BE2C (cell line): ENCODE measurements at places on chromosomes 5 and 9.

GRCh38 chr5:58072300-58072965 is 387.5 kb downstream of the PLK2 start:
- DNase-seq: no peak

DNA sequence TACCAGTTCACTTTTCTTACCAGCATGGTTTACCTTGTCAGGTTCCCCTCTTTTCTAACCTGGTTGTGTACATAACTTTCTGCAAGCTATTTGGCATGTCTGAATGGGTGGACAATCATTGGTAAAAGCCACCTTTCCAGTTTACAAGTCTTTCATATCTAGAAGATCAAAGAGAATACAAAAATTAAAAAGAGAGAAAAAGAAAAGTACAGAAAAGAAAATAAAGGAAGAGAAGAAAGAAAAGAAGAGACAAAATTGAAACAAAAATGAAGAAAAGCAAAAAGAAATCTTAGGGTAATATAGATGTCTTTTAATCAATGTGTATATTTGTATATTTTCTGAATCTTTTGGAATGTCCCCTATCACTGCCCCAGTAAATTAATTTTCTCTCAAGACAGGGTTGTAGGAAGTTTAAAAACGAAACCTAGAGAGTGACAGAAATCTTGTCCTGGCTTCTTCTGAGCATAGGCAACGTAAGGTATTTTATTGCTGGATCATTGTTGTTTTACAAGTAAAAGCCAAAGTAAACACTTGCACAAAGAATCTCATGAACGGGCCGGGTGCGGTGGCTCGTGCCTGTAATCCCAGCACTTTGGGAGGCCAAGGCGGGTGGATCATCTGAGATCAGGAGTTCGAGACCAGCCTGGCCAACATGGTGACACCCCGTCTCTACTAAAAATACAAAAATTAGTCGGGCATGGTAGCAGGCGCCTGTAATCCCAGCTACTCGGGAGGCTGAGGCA is 98.7 kb upstream of the IFNE start:
- no peak for DNase-seq

DNA sequence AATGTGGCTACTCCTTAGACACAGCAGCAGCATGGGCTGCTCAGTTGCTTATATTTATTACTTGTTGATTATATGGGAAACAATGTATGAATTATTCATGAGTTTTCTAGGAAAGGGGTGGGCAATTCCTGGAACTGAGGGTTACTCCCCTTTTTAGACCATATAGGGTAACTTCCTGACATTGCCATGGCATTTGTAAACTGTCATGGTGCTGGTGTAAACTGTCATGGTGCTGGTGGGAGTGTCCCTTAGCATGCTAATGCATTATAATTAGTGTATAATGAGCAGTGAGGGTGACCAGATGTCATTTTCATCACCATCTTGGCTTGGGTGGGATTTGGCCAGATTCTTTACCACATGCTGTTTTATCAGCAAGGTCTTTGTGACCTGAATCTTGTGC is 734.6 kb upstream of the PTPRD start:
- DNase-seq: no peak

- DNase-seq: peak; percentile 49
Observed at GRCh38 chr5:124755565-124755964, 9.1 kb upstream of the ZNF608 start.

GRCh38 chr5:159048298-159048697 is 51.4 kb downstream of the EBF1 start:
- DNase-seq: no peak

GRCh38 chr5:80507663-80508062 is 19.8 kb downstream of the FAM151B start:
- DNase-seq: no peak

DNA sequence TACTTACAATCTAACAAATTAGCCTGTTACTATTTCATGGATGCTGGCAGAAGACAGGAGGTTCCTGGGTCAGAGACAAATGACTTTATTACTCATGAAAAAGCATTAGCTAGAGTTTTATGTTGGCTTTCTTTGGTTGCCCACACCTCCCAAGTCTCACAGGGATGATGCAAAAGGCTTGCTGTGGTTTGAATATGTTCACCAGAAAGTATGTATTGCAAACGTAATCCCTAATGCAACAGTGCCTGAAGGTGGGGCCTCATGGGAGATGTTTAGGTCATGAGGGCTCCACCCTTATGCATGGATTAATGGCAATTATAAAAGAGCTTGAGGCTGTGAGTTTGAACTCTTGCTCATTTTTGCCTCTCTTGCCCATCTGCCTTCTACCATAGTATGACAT is 28.5 kb downstream of the DPYSL3 start:
- DNase-seq: no peak

DNA sequence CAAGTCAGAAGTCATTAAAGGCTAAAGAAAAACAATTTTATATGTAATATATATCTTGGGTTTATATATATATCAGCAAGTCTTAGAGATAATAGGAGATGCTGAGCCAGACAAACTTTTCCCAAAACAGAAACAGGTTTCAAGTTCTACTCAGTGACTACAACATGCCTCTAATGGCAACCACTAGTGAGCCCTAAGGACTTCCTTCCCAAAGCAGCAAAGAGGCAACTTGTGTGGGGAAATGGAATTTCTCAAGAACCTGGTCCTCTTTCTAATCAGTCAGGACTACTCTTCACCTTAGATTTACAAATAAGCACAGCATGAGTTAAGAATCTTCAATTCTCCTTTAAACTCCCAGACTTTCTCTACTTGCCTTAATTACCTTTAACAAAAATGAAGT is 17.6 kb downstream of the RNF38 start:
- no peak for DNase-seq

GRCh38 chr5:27129926-27130325 is 91.5 kb upstream of the CDH9 start:
- DNase-seq: no peak

GRCh38 chr9:78871452-78872331 is 574.8 kb downstream of the PSAT1 start:
- no peak for DNase-seq

DNA sequence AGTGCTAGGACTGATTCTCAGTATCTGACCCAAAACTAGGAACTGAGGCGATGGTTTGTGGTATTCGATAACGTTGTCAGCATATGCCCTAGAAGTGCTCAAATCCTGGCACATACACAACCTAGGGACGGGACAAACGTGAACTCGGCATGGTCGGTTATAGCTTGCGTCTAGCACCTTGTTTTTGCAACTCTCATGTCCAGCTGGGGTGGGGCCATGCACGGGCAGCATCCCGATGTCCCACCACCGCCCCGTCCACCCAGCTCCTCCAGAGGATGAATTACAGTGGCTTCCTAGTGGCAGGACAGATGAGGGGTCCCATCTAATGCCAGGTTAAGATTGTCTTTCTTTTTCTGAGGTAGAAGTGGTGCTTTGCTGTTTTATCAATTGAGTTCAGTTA is 31.6 kb downstream of the PROP1 start:
- no peak for DNase-seq

DNA sequence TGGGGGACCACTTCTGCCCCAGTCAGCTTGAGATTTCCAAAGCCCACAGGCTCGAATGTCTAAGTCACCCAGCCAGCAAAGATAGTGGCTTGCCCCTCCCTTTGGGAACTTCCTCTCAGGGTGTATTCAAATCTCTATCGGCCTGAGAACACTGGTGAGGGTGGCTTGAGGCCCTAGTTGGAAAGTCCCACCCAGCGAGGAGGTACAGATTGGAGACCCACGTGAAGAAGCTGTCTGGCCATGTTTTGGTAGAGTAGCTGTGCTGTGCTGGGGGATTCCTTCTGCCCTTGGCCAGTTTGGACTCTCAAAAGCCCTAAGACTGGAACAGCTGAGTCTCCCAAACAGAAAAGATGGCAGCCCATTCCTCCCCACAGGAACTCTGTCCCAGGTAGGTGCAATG is 172.7 kb upstream of the RIOK2 start:
- DNase-seq: no peak

- DNase-seq: no peak
Observed at GRCh38 chr5:141871870-141872269, 6.3 kb downstream of the PCDH1 start.

DNA sequence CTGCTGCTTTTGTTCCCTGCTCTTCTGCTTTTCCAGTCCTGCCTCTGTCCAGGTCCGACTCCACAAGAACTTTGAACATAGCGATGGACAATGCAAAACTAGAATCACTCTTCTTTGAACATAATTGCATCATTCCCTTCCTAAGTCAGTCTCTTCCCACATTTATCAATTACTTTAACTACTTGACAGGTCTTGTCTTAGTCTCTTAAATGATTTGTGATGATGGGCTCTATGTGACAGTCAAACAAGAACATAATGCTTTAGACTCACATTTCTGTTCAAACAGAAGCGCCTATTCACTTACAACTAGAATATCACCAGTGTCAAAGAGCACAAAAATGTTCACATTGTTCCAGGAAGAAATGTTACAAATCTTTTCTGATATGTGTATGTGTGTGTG is 278.1 kb downstream of the SH3GL2 start:
- no peak for DNase-seq

- no peak for DNase-seq
Observed at GRCh38 chr5:58407042-58407719, 52.7 kb downstream of the PLK2 start.

DNA sequence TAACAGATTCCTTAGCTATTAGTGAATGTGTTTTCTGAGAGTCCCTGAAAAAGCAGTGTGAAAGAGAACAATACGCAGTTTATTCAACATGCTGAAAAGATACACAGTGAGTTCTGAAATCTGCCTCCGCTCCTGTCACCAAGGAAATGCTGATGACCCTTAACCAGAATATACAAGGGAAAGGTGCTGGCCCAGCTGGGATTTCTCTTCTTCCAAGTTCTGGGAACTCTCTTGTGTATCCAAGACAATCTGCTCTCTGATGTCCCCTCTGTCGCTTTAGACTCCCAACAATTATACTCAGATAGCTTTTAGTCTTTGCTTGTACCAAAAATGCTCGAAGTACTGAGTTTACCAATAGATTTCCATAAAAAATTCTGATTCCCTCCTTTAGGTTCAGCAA is 214.9 kb downstream of the TMEM167A start:
- DNase-seq: no peak

GRCh38 chr9:71655778-71656177 is 112.5 kb downstream of the CEMIP2 start:
- DNase-seq: no peak

GRCh38 chr5:143033535-143034250 is 263.5 kb downstream of the ARHGAP26 start:
- DNase-seq: no peak

DNA sequence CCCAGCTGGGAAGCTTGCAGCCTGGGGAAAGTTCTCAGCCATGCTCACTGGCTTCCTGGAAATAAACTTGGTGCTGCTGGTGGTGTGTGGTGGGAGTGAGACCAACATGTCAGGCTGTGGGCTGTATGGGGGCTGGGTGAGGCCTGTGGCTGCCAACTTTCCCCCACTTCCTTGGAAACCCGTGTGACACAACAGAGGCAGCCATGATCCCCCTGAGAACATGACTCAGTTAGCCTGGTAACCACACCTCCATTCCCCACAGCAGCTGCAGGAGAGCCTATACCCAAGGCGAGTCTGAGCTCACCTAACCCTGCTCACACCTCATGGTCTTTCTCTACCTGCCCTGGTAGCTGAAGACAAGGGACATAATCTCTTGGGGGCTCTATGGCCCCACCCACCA is 72.7 kb upstream of the RGMB start:
- DNase-seq: no peak

GRCh38 chr5:16666883-16667398 is 50.1 kb upstream of the RETREG1 start:
- peak; percentile 77 for DNase-seq

- no peak for DNase-seq
Observed at GRCh38 chr5:144478565-144478964, 307.9 kb downstream of the KCTD16 start.

GRCh38 chr9:114518599-114519022 is 13.3 kb upstream of the WHRN start:
- DNase-seq: no peak

GRCh38 chr5:132840896-132841295 is 10.4 kb upstream of the SHROOM1 start:
- DNase-seq: no peak

- no peak for DNase-seq
Observed at GRCh38 chr5:97835112-97835511, 652.1 kb upstream of the RIOK2 start.

- DNase-seq: no peak
Observed at GRCh38 chr5:81696418-81697397, 54.2 kb downstream of the SSBP2 start.

- DNase-seq: no peak
Observed at GRCh38 chr9:21452681-21453080, 12.4 kb downstream of the IFNA1 start.

GRCh38 chr5:43024217-43024616 is 15.9 kb downstream of the ANXA2R start:
- no peak for DNase-seq

GRCh38 chr9:93480728-93481324 is 27.4 kb upstream of the FAM120AOS start:
- DNase-seq: no peak

DNA sequence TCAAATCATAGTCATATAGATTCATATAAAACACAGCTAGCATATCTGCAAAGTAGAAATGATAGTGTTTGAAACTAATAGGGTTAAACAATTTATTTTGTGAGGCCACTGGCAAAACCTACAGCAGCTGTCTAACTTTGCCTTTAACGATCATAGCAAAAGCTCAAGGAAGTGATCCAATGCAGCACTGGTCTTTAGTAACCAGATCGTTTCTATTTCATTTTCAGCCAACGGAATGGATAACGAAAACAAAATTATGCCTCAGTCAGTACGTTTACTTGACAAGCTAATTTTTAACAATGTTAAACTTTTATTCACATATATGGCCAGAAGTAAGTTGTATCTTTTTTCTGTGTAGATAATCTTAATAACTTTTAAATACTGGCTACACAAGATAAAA is 17.7 kb downstream of the MLLT3 start:
- DNase-seq: no peak

DNA sequence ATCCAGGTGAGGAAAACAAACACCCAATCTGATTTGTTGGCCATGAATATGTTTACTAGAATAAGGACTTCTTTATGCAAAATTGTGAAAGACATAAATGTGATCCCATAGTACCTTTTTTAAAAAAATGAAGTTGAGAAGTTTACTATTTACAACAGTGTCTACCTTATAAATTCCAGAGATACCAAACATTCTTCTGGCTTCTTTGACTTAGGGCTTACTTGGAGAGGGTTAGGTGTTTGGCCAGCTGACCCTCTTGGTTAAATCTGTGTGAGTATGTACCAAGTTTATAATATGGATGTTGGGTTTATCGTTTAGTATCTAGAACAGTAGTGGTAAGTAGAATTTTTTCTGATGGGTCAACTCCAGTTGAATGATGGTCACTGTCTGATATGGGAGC is 212.3 kb downstream of the DOCK8 start:
- no peak for DNase-seq

DNA sequence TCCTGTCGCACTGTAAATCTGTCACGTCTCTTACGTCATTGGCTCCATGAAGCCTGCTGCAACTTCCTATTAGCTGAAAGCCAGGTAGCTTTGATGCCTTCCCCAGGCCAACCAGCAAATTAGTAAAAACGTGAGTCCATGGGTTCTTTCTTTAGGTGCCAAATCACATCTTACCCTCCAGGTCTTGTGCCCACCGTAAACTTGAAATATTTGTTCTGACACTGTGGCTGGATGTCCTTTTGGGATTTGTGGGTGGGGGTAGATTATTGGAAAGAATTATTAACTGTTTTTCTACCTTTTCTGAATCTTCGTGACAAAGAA is 172.8 kb downstream of the NR3C1 start:
- no peak for DNase-seq

GRCh38 chr5:111563031-111563822 is 50.9 kb upstream of the STARD4 start:
- DNase-seq: peak; percentile 46

- DNase-seq: no peak
Observed at GRCh38 chr5:62342476-62342837, 36.5 kb downstream of the KIF2A start.

GRCh38 chr5:24170026-24170425 is 474.8 kb downstream of the CDH10 start:
- no peak for DNase-seq
